ENCODE measurements at places on chromosomes 7 and 10.

DNA sequence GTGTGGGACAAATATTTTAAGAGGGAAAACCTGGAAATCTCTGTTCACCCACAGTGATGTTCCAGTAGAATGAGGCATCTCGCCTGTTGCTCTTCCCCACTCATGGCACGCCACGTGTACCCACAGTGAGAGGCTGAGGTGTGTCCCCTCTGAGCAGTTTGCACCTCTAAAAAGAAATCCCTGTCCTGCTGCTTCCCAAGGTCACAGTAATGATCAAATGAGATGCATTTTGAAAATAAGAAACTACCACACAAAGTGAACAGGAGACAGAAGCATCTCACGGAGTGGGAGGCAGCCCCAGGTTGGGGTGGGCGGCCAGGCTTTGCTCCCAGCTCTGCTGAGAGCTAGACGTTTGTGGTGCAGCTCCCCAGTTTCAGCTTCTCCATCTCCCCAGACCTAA is 12.4 kb upstream of the ZNF777 start:
- no peak for DNase-seq

DNA sequence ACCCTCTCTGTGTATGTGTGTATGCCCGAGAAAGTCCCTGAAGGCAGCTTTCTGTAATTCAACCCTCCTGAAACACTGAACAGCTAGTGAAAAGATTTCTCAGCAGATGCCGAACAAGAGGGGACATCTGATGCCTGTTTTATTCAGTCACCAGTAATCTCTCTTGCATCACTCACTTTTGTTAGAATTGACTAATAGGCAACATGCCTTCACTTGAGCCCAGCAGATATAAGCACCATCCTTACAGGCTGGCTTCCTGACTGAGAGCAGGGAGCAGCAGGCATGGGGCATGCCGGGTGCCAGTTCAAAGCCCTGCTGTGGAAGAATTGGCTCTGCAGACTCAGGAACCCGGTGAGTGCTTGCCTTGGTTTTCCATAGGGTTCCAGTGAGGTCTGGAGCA is at the start of gene ABCA13:
Gene ABCA13, plus strand, starts transcription at position 257 of the 400 bp plus-strand sequence. Its CDS starts 26 bp downstream, at position 283.
- no peak for DNase-seq

- no peak for DNase-seq
These were observed 372.7 kb upstream of the CDC14C start for GRCh38 chr7:48551652-48552051.

DNA sequence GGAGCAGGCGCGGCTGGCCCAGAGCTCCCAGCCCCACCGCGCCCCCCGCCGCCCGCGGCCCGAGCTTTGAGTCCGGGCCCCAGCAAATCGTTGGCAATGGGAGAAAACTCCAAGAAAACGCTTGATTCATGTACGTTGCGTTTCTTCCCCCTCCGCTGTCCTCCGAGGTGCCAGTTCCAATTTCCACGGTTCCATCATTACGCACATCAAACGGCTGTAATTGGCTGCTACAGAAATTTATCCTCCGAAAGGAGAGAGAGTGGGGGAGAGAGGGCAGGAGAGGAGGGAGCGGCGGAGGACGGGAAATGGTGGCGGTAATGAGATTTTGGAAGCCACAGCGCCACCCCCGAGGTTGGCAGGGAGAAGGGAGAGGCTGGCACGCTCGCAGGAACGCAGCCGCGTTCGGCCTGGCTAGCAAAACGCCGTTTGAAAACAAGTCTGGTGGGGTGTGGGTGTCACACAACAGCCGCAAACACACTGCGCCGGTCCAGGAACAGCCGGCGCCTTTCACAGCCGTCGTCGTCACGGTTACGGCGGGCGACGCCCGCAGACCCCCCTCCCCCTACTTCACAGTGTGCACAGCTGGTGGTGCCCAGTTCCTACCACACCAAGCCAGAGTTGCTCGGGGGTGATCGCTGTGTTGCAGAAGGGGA is 57.5 kb downstream of the UNCX start:
- DNase-seq = no peak

- DNase-seq = no peak
These were observed 1239.7 kb downstream of the GATA3 start for GRCh38 chr10:9294132-9294663.

GRCh38 chr7:96093435-96093834 is 228.5 kb downstream of the SLC25A13 start:
- DNase-seq = no peak

DNA sequence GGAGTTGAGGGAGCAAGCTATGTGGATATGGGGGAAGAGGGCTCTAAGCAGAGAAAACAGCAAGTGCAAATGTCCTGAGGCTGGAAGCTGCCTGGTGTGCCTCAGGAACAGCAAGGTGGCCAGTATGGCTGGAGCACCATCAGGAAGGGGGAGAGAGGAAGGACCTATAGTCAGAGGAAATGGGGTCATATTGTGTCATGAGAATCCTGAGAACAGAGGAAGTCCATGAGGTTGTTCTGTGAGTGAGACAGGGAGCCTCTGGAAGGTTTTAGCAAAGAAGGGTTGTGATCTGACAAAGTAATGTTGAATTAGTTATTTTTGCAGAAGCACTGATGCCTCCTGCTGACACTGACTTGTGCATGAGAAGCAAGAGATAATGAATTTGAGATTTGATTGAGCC is 204.3 kb downstream of the PTEN start:
- DNase-seq = no peak

DNA sequence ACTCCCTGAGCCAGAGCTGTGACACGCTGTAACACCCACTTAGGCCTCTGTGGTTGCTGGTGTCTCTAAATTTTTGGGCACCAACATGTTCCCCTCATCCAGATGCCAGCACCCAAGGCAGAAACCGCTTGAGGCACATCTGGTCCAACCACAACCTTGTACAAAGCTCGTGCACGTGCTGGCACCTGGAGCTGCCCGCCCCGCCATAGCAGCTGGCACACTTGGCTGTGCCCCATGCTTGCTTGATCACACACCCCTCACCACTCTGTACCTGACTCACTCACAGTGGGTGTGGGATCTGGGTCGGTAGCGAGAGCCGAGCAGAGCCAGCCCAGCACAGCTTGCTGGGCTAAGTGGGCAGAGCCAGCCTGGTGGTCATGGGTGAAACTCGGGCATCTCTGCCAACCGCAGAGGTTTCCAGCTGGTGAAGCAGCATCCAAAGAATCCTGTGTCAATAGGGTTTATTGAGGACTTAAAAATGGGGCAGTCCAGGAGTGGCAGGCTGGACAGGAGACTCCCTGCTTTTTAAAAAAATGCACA is 1210.4 kb downstream of the TYW1 start:
- no peak for DNase-seq

DNA sequence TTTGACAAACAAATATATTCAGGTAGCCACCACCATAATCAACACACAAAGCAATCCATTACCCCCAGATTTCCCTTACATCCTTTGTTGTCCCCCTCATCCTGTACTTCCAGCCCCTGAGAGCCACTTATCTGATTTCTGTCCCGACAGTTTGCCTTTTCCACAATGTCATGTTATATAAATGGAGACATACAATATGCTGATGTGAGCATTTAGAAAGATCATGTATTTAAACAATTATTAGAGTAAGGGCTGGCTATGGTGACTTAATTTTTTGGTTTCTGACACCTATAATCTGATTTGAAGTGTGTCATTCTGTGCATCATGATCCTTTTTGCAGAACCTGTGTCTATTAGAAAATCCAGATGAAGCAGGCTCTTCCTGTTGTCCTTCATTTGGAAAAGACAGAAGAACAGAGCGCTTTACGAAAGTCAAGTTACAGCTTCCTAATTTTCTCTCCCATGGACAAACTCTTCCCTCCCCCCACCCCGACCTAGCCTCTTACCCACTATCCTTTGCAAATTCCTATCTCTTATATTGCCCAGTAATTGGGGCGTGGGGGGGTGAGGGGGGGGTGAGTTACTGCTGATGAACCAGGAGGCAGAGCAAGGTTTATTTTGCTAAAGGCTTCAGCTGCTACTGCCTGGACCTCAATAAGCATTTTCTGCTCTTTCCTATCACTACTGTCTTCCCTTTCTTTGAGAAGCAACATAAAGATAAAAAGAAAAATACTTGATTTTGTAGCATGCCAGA is 252.4 kb upstream of the C7orf33 start:
- DNase-seq = no peak

- DNase-seq = no peak
These were observed 3.2 kb upstream of the GATA3 start for GRCh38 chr10:8051109-8051821.

GRCh38 chr10:93437946-93438612 is 44.1 kb downstream of the MYOF start:
- DNase-seq = no peak

DNA sequence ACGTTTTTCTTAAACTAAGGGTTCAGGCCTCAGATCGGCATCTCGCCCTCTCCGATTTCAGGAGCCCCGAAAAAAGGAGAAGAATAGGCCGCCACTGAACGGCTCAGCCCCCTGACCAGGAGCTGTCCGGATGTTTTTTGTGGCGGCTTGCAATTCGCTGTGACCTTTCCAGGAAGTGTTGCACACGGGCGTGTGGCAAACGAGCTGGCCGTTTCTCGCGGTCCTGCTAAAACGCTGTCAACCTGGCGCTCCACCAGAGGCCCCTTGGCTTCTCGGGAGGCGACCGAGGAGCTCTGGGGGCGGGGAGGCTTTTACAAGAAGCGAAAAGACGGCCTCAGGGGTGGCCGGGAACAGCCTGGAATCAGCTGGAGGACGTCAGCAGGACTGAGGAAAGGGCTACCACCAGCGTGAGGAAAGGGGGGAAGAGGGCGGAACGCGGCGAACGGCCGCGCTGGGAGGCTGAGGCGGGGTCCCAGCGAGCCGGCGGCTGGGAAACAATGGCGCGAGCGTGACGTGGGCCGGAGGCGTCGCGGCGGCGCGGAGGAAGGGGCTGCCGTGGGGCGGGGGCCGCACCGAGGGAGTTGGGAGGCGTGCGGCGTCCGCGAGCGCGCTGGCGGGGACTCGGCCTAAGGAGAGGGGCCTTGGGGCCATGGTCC is 493 bp downstream of the NT5C2 start:
- peak; percentile 30 for DNase-seq

- DNase-seq = no peak
These were observed 198.3 kb downstream of the PRKG1 start for GRCh38 chr10:51272555-51272954.

- DNase-seq = no peak
These were observed 11.1 kb downstream of the CHST3 start for GRCh38 chr10:71975087-71975870.

- no peak for DNase-seq
These were observed 71.7 kb downstream of the PPP1R17 start for GRCh38 chr7:31758755-31759154.

DNA sequence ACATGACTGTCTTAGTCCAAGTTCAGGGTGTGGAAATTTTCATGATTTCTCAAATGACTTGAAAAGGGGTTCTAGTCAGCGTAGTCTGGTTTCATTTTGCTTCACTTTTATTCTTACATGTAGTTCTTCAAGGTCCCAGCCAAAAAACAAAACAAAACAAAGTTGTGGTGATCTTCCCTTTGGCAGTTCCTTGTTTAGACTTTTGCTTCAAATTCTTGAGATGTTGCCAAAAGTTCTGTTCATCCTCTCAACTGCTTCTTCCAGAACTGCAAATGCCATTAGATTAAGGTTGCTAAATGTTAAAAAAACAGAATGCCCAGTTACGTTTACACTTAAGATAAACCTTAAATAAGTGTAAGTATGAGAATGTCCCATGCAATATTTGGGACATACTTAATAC is 370.8 kb upstream of the LRRTM3 start:
- DNase-seq = no peak

DNA sequence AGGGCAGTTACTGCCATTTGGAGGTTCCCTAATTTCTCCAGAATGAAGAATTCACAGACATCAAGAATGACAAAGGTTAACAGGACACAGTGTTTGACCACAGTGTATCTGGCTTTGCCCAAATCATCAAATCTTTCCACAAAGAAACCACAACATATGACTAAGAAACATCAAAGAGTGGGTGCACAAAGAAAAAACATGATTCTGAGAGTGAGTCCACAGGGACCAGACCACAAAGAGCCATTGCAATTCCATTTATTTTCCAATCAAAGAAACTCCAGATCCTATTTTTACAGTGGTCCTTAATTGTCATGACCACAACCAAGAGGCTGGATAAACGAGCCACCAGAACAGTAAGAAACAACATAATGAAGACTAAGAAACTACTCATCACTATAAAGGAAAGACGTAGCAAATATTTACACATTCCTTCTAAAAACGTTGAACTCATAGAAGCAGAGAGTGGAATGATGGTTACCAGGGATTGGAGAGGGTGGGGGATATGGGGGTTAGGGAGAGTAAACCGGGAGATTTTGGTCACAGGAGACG is 286.5 kb downstream of the DOCK4 start:
- no peak for DNase-seq

DNA sequence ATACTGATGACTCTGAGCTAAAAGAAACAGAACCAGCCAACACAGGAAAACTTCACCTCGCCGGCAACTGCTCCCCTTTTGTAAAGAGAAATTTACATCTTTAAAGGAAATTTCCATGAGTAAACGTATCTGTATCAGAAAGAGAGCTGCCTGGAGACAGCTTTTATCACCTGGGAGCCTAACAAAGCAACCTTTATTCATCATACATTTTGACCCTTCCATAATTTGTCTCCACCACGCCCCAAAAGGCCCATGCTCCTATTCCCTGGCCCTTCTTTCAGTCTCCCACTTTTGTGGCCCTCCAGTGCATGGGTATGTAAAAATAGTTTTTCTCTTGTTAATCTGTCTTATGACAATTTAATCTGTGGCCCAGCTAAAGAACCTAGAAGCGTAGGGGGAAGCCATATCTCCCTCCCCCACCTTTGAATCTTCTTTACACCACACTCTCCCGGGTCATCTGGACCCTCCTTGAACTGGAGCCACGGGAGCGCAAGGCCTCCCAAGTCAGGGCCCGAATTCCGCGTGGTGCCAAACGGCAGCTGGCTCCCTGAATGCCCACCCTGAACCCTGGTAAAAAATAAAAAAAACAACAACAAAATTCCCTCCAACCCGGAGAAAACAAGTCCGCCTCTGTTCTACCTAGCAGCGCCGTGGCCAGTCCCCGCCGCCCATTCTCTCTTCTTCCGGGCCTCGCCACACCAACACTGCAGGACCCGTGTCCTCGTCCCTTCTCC is 15.4 kb upstream of the FKBP9 start:
- DNase-seq = no peak

DNA sequence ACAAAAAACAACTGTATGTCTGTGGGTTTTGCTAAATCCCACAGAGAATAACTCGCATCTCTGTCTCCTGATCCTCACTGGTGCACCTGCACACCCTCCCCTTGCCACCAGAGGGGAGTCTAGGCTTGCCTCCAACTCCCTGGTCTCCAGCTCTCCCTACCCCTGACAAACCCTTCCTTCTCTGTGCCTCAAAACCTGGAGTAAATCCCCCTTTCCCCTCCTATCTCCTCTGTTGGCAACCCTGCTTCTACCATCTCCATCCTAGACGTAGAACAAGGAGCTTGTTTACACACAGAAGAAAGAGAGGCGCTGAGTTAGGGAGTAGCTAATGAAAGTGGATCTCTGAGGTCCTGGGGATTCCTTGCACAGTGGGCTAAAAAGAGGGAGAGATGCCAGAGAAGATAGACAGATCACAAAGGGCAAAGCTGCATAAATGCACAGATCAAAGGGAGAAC is 6.0 kb downstream of the MBLAC1 start:
- DNase-seq = no peak

DNA sequence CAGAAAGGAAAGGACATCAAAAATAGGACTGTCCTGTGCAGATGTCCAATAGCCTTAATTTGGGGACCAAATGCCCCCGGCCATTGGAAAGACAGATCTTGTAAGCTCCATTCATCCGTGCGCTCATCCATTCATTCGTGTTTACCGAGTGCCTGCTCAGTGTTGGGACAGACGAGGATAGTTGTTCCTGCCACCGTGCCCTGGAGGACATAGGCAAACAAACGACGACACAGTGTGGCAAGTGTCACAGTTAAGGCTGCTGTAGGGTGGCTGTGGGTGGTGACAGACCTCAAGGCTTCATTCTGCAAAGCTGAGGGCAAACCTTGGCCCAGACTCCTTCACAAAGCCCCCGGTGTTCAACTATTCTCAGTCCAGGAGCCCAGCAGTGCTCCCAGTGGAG is 27.6 kb downstream of the MKI67 start:
- DNase-seq = no peak
